Muscle of leg (tissue), 16 donors: ENCODE measurements at places on chromosomes 2 and 18. TPM values are rescaled to one million over a fixed set of nuclear protein-coding genes. Genes with fewer than 3 reads are reported as not detected.

Gene VIT
- 9.6 TPM for total RNA-seq

Gene AMER3
- 0.09 TPM for total RNA-seq

Gene TBR1
- not detected for total RNA-seq

Gene C2orf80
- not detected for total RNA-seq

Gene FBXO36
- total RNA-seq: 2.8 TPM

Gene DNAJC5G
- not detected for total RNA-seq

Gene BOLL
- total RNA-seq: 0.62 TPM

Gene SPR
- 4.6 TPM for total RNA-seq

Gene PLB1
- total RNA-seq: 1.6 TPM

Gene CDH19
- total RNA-seq: 2.3 TPM

Gene ALLC
- 0.09 TPM for total RNA-seq

Gene MAPK4
- 4.7 TPM for total RNA-seq

Gene RSAD2
- 3.3 TPM for total RNA-seq

Gene DPP10
- total RNA-seq: 0.27 TPM

Gene MYOM1
- total RNA-seq: 377 TPM

Gene ABCG5
- not detected for total RNA-seq

Gene SGPP2
- total RNA-seq: not detected

Gene SLC14A1
- total RNA-seq: 1.3 TPM

Gene TANC1
- 14.3 TPM for total RNA-seq

Gene MROH2A
- not detected for total RNA-seq

Gene DCDC2C
- total RNA-seq: 0.18 TPM

Gene CD226
- total RNA-seq: 0.53 TPM

Gene CYS1
- 11.5 TPM for total RNA-seq

Gene PTRHD1
- total RNA-seq: 60.9 TPM

Gene IL1F10
- total RNA-seq: not detected

Gene LIMS2
- 7.7 TPM for total RNA-seq

Gene GPR17
- 0.53 TPM for total RNA-seq

Gene POU3F3
- 0.13 TPM for total RNA-seq

Gene DQX1
- 0.04 TPM for total RNA-seq

Gene ORC4
- 37.3 TPM for total RNA-seq

Gene SELENOI
- total RNA-seq: 8.6 TPM

Gene PXDN
- 95.4 TPM for total RNA-seq

Gene ADD2
- total RNA-seq: 0.98 TPM

Gene GNLY
- 0.31 TPM for total RNA-seq

Gene STPG4
- 0.22 TPM for total RNA-seq

Gene MFSD2B
- total RNA-seq: 0.18 TPM

Gene PMAIP1
- 27.4 TPM for total RNA-seq

Gene ORC2
- 14.3 TPM for total RNA-seq

Gene TUBA3E
- total RNA-seq: not detected

Gene RNF144A
- total RNA-seq: 22.6 TPM

Gene RBKS
- 0.80 TPM for total RNA-seq

Gene STAT4
- 1.6 TPM for total RNA-seq

Gene IL36RN
- not detected for total RNA-seq

Gene GPAT2
- total RNA-seq: 2.4 TPM

Gene MAP2
- 5.7 TPM for total RNA-seq

Gene ONECUT2
- 0.35 TPM for total RNA-seq
